H54 (cell line): ENCODE measurements at places on chromosomes 3 and 15.

DNA sequence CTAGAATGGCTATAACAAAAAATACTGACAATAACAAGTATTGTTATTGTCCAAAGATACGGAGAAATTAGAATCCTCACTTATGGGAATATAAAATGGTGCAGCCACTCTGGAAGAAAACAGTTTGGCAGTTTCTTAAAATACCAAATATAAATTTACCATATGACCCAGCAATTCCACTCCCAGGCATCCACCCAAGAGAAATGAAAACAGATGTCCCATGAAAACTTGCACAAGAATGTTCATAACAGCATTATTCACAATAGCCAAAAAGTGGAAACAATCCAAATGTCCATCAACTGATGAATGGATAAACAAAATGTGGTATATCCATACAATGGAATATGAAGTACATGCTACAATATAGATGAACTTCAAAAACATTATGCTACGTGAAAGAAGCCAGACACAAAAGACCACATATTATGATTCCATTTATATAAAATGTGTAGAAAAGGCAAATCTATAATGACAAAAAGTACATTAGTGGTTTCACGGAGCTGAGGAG lies 9.4 kb downstream of the AAGAB start:
- no peak for DNase-seq

- DNase-seq: no peak
Observed at GRCh38 chr3:15522016-15522415, 510 bp upstream of the COLQ start.

DNA sequence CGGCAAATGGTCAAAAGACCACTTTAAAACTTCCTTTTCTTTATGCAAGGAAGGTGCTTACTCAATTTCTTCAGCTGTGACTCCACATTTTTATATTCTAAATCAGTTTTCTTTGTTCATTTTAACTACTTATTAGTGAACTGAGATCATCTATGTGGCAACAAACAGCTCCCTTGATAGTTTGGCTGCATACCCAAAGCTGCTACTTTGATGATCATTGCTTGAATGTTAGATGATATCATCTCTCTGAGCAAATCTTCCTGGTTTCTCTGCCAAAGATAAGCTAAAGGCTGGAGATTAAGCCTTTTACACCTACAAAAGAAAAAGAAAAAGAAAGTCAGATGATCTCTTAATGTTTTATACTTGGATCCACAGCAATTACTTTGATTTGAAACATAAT lies 95.5 kb downstream of the DPH6 start:
- no peak for DNase-seq

- DNase-seq: no peak
Observed at GRCh38 chr3:105278688-105279087, 88.0 kb upstream of the ALCAM start.

DNA sequence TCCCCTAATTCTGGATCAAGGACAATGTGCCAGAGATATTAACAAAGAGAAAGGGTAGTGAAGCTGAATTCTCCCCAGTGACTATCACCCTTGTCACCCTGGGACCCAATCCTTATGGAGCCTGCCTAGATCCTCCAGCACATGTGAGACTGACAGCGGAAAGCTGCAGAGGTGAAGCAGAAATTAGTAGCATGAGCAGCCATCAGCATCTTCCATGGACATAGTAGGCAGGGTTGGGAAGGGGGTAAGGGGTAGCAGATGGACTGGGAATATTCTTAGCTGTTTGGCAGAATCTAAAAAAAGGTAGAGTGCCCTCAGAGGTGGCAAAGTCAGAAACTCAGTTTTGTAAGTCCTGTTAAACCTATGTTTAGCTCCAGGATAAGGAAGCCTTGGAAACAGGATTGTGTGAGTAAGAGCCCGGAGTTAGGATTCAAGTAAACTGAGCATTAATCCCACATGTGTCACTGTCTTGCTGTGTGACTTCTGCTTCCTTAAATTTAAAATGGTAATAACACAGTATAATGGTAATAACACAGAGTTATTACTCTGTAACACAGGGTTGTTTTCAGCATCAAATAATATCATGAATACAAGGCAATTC lies 14.5 kb downstream of the GOLIM4 start:
- no peak for DNase-seq

DNA sequence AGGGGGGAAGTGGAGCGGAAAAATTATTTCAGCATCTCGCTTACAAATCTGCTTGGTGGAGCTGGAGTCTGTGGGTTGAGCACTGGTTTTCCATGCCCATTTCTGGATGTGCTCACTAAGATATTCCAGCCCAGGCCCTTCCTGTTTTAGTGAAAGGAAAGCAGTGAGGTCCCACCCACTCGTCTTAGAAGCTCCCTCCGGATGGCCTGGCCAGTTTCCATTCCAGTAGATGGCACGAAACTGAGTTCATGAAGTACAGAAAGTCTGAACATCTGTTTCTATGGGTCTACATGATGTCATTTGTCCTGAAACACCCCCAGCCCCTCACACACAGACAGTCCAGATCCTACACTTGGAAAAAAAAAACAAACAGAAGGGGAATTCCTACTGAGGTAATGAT lies 31.9 kb upstream of the THSD4 start:
- no peak for DNase-seq

- DNase-seq: no peak
Observed at GRCh38 chr15:84582583-84583157, 18.1 kb upstream of the ZSCAN2 start.

GRCh38 chr3:149660462-149660861 lies 2.6 kb upstream of the WWTR1 start:
- DNase-seq: no peak

DNA sequence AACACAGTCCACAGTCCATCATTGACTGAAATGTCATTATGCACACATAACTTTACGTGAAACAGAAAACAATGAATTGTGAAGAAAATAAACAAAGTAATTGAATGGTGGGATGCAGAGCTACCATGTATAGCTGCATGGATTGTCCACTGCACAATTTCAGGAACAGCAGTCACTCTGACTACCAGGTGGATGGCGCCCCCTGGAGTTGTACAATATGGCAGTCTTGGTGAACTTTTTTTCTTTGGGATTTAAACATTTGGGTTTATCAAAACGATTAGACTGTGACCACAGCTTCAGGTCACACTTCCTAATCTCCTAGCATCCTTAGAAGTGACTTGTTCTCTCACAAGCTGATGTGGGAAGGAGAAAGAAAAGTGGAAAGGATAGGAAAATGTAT lies 48.9 kb upstream of the TCF12 start:
- no peak for DNase-seq

GRCh38 chr15:36392676-36393266 lies 186.7 kb upstream of the CDIN1 start:
- DNase-seq: no peak

- peak; percentile 35 for DNase-seq
Observed at GRCh38 chr3:46386205-46386604, 15.5 kb downstream of the CCR5 start.

DNA sequence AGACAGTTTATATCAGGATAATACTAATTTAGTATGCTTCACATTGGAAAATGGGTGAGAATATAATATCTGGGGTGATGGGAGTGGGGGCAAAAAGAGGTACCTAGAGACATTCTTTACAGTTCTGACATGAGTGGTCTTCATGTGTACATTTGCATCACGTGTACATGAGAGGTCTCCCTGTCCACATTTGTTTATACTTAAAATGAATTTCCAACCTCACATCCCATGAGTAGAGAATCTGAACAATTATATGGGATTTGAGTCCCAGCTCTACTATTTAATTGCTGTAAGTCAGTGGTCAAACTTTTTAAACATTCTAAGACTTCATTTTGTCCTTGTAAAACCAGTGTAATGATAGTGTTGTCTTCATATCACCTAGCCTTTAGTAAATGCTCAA lies 408.4 kb downstream of the NAALADL2 start:
- DNase-seq: no peak

GRCh38 chr3:104992676-104993075 lies 374.0 kb upstream of the ALCAM start:
- DNase-seq: no peak

DNA sequence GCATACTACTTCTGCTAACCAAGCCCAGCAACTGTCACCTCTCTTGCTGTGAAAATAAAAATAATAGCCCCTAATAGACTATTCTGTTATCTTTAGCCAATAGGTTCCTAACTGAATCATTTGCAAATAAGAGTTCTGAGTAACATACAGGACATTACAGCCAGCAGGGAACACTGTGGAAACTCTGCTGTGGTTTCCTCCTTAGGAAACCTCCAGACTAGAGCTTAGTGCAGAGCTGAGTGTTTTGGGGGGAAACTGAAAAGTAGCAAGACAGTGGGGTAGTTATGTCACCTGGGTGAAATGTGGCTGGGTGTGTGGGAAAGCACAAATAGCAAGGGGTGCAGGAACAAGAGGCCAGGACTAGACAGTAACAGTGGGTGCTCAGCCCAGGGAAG lies 32.4 kb downstream of the DZIP1L start:
- no peak for DNase-seq

GRCh38 chr3:149967086-149967685 lies 3.5 kb downstream of the PFN2 start:
- no peak for DNase-seq

DNA sequence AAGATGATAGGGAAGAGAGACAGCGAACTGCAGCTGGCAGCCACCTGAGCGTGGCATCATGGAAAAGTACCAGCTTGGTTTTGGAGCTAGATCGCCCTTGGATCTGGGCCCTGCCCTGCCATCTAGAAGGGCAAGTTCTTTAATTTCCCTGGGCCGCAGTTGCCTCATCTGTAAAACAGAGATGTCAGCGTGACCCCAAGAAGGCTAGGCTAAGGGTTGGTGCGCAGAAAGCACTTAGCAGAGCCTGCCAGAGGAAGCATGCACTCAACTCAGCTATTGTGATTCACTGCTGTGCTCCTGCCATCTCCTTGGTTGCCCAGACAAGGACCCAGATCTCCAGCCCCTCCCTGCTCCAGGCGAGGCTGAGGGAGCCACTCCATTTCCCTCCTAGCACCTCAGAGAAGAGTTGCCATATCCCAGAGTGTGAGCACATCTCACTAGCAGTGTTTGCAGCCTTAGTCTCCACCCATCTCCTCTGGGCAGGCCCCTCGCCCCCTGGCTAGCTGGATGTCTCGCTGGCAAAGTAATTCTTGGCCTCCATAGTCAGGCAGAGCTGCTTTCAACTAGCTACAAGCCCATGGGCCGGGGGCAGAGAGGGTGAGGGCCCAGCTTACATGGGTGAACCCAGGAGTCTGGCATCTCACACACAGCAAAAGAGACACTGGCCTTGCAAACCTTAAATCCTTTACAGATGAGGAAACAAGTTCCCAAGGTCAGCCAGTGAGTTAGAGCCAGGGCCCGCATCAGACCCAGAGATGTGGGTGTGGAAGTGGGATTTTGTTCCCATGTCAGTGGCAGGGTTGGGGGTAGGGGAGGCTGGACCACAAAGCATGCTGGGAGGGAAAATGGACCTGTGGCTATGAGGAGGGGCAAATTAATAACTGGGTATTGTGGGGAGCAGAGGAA lies 280.7 kb upstream of the TLE3 start:
- DNase-seq: no peak

DNA sequence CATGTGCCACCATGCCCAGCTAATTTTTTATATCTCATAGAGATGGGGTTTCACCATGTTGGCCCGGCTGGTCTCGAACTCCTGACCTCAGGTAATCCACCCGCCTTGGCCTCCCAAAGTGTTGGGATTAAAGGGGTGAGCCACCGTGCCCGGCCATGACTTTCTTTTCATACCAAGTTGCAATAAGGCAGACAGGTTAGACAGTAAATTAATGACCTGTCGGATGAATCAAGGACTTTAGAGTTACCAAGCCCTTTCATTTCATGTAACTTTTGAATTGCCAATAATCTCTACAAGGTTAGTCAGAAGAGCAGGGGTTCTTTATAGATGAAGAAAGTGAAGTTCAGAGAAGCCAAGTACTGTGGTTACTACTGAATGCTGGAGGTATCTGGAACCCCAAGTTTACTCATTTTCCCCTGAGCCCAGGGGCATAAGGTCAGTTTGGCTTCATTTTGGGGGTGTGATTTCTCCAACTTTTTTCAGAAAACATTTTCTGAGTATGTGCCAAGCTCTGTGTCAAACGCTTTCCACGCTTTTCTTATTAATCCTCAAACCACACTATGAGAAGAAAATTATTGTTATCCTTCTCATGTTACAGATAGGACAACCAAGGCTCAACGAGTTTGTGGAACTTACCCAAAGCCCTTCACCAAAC lies 11.9 kb downstream of the PRICKLE2 start:
- no peak for DNase-seq

GRCh38 chr3:128702391-128702790 lies 23.6 kb upstream of the RAB7A start:
- no peak for DNase-seq

- no peak for DNase-seq
Observed at GRCh38 chr3:9785602-9786001, 6.7 kb downstream of the TADA3 start.

DNA sequence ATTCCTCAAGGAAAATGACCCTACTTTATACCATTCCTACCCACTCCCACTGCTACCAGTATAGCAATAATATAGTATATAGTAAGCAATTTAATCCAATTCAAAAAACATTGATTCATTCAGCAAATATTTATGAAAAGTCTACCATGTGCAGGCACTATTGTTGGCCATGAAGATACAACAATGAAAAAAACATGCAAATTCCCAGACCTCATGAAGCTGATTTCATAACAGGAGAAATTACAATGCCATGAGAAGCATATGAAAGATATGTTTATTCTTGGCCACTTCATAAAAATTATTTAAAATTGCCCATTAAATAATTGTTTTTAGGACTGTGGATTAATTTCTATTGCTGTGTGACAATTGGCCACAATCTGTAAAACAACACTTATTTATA lies 315.8 kb upstream of the COL8A1 start:
- no peak for DNase-seq

DNA sequence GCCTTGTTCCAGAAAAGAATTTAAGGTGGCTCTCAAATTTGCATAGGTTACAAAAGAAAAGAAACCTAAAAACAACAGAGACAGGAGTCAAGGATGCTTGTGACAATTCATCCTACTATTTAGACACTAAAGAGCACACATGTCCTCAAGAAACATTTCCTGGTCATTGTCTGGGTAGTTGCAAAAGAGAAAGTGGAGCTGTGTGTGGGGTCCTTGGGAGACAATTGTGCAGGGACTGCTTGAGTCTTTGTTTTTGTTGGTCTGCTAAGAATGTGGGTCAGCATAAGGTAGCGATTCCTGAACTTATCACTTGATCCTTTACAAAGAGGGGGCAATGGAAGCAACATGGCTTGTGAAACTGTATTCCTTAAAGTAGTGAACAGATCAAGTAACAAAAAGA lies 185.3 kb downstream of the KCNAB1 start:
- DNase-seq: no peak

GRCh38 chr15:33059184-33059583 lies 135.3 kb downstream of the FMN1 start:
- no peak for DNase-seq

DNA sequence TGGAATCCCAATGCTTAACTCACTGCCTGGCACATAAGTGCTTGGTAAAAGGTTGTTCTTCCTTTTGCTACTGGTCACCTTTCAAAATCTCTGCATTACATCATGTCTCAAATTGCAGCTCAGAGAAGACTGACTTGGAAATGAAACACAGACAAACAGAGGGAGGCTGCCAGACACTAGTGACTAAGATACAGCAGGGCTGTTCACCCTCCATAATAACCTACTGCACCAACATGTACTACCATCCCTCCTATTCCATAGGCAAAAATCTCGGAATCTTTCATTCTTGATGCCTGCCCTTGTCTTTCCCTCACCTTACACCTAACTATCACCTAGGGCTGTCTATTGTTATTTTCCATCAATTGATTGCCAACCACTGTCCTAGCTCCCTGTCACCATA lies 502.3 kb upstream of the ADAMTS9 start:
- no peak for DNase-seq
